ENCODE measurements at places on chromosomes 7 and 10. TPM values are rescaled to one million over a fixed set of nuclear protein-coding genes. Genes with fewer than 3 reads are reported as not detected.

The MBLAC1 gene
- total RNA-seq, result 2.7 TPM

DNA sequence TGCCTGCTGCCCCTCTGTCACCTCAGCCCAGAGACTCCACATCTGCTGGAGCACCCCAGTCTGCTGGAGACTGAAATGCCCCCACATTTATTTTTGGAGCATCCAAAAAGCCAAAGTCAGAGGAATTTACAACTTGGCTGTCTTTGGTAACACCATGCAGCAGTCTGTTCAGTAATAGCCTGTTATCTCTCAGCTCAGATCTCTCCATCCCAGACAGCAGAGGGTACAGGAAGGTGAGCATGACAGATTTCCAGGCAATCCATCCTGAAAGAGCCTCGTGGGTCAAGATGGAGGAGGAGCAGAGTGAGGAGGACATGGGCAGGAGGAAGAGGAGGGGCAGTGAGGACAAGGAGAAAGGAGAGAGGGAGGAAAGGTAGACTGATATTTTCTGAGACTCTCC is 55.9 kb downstream of the GRID1 start:
- no peak for DNase-seq

The FAM25A gene
- total RNA-seq, result not detected

The ENKUR gene
- total RNA-seq, result not detected

Measured in left cardiac atrium (tissue), 4 donors.